Epithelial cell of alveolus of lung (primary cell): ENCODE measurements at places on chromosomes 6 and 20. TPM values are rescaled to one million over a fixed set of nuclear protein-coding genes. Genes with fewer than 3 reads are reported as not detected.

Gene MLN
- total RNA-seq: not detected in 2 replicates

Gene CBFA2T2
- total RNA-seq: 5.0 and 5.9 TPM in 2 replicates

Gene CST4
- 0.78 TPM in 1 of 2 replicates, not detected in the other for total RNA-seq

Gene MAK
- 0.24 TPM in 1 of 2 replicates, not detected in the other for total RNA-seq

Gene GLP1R
- total RNA-seq: not detected in 2 replicates

Gene RNF39
- total RNA-seq: not detected in 2 replicates
